CD8-positive, alpha-beta memory T cell (primary cell): ENCODE measurements at places on chromosomes 11 and 22. TPM values are rescaled to one million over a fixed set of nuclear protein-coding genes. Genes with fewer than 3 reads are reported as not detected.

DNA sequence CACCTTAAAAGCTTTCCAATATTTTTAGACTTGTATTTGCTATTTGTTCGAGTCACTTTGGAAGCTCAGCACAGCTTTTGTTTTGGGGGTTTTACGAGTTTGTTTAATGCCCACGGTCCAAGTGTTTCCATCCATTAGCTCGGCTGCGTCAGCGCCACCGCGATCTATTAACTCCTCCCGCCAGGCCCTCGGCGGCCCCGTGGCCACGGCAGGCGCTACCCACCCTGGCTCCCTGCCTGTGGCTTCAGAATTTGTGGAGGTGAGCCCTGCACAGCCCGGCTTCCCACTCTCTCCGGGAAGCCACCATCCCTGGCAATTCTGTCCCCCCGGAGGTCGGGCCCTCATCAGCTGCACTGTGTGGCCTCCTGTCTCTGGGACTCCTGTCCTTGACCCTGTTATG, 648.5 kb downstream of the BRD1 start:
- no peak for DNase-seq

The OR8G1 gene
- total RNA-seq = not detected

The SCGB1A1 gene
- total RNA-seq = not detected

GRCh38 chr22:29165321-29166060, 40.2 kb upstream of the EMID1 start:
- DNase-seq = no peak

DNA sequence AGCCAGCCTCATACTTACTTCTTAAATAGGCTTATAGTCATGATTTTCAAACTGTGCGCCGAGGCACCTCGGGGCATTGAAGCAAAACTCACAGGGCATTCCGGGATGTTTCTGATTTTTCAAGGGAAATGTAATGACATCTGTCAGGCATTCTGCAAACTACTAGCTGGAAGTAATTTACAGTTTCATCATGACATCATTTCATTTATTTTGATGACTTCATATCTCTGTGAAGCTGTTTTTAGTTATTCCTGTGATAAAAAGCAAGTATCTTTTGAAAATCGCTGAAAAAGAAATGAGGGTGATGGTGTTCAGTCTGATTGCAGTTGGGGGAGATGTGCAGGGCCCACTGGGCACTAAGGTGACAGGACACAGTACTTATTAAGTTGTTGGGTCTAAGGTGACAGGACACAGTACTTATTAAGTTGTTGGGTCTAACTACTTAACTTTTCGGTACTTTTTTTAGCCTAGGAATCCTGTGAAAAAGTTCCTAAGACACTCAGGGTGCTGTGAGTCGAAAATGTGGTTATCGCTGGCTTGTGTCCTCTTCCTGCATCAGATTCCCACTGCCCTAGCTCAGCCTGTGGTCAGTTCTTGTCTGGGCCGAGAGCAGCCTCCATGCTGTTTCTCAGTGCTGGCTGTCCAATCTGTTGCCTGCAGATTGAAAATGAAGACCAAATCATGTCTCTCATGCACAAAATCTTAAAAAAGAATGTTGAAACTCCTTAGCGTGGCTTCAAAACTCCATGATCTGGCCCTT, 42.6 kb downstream of the APLP2 start:
- no peak for DNase-seq

GRCh38 chr11:102591160-102591718, 33.9 kb downstream of the MMP20 start:
- no peak for DNase-seq

DNA sequence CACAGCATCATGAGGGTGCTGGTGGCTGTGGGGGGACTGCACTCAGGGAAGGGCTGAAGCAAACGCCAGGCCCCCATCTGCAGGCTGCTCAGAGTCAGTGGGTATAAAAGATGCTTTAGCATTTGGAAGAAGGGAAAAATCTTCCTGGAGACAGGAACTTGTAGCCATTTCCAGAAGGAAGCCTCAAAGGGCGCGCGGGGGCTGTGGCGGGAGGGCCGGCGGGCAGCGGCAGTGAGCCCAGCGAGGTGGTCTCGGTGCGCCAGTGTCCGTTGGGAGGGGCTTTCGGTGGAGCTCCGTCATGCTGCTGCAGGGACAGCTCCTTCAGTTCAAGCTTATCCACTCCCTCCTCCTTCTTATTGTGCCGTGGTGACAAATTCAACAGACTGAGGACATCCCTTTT, 63.0 kb upstream of the PITPNB start:
- no peak for DNase-seq

The KCTD17 gene
- total RNA-seq = 44.8 TPM

GRCh38 chr11:121672630-121673487, 220.1 kb upstream of the SORL1-AS1 start:
- no peak for DNase-seq

GRCh38 chr22:28112548-28113043, 193.5 kb upstream of the PITPNB start:
- DNase-seq = no peak

DNA sequence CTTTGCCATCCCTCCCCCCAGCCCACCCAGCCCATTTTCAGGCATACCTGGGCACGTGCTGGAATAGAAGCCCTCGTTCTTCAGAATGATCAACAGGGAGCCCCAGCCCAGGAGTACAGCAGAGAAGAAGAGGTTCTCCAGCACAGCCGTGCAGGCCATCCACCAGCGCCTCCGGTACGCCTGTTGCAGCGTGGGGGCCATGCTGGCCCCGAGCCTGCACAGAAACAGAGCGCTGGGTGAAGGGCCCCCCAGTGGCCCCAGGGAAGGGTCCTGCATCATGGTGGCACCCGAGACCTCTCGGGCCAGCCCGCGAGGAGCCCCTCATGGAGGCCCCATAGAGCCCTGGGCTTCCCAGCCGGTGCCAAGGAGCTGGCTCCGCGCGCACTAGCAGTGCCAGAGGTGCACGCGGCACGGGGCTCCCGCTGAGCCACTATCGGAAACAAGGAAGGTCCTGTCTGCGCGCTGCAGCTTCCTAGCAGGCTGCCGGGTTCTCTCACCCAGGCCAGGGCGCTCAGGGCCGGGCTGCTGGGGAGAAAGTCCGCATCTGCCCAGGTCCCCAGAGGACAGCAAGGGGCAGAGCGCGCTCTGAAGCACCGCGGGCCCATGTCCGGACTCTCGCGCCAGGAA, 1.5 kb downstream of the SLC43A1 start:
- peak; percentile 42 for DNase-seq

DNA sequence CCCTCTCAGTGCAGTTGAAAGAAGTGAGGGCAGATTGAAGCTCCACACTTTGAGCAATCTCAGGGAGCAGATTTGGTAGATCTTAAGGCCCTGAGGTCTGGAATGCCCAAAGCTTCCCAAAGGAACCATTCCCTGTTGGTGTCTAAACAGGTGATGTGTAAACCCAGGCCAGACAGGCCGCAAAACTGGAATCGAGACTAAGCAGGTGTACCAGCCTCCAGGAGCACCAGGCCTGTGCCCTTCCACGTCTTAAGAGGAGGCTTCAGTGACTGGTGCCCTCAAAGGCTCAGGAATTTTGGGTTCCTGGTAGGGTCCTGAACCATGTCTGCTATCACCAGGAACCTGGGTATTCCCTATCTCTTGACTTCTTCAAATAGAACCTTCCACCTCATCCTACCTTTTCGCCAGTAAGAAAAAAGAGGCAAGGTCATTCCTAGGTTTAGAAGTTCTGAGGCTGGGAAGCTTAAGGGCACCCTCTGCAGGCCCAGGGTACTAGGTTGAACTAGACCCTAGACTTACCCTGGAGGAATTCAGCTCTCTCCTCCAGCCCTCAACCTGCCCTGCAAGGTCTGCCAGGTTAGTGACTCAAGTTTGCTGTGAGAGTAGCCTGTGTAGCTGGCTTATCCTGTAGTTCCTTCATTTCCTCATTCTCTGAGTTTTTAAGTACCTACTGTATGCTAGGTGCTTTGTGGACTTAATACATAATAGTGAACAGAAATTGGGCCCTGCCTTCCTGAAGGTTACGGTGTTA, 100.0 kb upstream of the NNMT start:
- DNase-seq = no peak

DNA sequence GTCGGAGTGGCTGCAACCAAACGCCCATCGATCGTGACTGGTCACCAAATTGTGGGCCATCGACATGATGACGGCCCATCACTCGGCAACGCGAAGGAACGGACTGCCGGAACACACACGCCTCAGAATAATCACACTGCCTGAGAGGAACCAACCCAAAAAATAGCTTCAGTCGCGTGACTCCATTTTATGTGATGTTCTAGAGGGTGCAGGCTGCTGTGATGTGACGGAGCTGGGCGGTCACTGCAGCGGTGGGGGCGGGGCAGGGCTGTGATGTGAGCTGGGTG, 174.6 kb downstream of the CTTN start:
- DNase-seq = no peak

The ANKK1 gene
- total RNA-seq = 0.57 TPM

The CASP4 gene
- 48.8 TPM for total RNA-seq

DNA sequence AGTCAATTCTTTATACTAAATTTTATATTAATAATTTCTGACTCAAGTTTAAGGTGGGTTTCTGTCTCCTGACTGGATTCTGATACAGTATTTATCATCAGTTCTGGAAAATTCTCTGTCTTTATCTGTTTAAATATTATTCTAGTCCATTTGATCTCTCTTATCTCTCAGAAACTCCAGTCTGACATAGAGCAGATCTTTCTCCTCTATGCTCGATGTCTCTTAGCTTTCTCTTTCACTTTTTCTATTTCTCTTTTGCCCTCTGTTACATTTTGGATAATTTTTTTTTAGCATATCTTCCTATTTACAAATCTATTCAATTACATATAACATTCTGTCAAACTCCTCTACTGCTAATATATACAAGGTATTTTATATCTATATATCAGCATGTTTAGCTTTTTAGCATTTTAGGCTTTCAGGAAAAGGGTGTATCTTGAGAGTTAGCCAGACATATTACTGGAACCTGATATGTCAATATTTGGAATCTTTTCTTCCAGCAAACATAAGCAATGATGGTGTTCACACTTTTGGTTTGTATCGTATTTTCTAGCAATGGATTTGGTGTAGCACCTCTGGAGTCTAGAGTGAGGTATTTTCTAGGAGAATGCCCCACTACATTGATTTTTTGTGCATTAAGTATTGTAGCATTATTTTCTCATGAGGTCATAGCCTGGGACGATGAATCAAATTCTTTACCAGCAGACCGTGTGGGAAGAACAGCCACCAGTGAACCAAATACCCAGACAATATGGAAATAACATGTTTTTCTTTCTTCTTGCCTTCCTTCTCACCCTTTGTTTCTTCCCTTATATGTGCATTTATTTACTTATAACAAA, 4.1 kb upstream of the NNMT start:
- DNase-seq = no peak

The MOV10L1 gene
- total RNA-seq = not detected

GRCh38 chr11:119322360-119322739, 5.4 kb upstream of the MCAM start:
- no peak for DNase-seq

The ARHGAP42 gene
- 0.18 TPM for total RNA-seq

DNA sequence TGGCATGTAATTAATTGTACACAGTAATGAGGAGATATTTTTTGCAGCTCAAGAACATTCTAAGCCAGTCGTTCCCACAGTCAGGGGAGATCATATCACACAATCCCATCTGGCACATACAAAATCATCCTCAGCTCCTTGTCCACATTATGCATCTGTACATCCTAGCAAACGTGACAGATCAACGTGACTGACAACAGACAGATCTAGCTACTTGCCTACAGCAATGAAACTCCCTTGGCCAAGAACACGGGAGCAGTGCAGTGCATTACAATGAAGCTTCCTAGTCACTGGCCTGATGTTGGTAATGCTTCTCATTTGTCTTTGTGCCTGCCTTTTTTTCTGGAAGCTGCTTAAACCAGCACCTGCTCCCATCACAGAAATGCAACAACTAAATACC, 24.5 kb upstream of the GUCY1A2 start:
- no peak for DNase-seq

DNA sequence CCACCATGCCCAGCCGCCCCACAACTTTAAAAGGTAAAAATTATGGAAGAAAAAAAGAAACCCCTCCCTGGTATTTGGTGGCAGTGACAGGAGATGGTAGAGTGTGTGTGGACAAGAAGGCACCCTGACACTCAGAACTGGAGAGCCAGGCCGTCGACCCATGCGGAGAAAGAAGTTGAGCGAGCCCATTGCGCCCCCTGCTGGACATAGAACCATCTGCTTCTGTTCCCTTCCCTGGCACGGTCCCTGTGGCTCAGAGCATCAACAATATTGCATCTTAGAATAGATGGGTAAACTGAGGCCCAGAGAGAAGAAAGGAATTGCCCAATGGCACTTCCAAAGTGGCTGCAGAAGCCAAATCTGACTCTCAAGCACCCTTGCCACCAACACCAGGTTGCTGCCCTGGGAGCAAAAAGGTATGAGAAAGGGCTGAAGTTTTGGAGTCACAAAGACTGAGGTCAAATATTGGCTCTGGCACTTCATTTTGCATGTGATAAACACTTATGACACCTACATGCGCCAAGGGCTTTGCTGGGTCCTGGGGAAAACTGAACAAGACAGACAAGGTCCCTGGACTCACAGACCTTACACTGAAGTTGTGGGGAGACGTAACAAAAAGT, 8.6 kb downstream of the MRPL11 start:
- peak; percentile 61 for DNase-seq
